ENCODE measurements at places on chromosomes 4 and X.

- no peak for DNase-seq
Observed at GRCh38 chrX:27679281-27679680, 89.1 kb downstream of the DCAF8L2 start.

DNA sequence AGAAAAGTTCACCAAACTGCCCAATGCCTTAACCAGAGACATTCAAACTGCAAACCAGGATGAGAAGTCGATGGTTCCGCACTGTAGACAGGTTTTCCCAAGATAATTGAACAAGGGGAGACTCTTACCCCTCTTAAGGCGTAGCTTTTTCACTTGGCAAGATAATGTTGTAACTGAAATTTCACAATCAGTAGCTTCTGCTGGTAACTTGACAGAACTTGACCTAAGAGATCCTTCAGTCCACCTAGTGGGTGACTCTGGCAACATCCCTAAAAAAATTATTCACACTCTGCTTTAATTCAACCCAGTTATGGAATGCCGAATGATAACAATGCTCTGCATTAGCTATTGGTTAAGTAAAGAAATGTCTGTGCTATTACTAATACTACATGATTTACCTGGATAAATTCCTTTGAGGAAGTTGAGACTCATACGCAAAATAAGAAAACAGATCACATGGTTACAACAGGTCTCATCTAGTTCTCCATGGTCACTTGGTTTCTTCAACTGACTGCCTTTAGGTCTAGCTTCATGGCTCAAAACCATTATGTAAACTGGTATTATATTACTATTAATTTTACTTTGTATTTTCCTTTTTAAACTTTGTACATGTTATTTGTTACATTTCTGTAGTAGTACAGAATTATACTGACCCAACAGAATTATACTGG lies 9.1 kb downstream of the ELF2 start:
- no peak for DNase-seq

- no peak for DNase-seq
Observed at GRCh38 chrX:5163663-5164062, 1065.0 kb downstream of the NLGN4X start.

- no peak for DNase-seq
Observed at GRCh38 chr4:120568731-120569130, 353.8 kb downstream of the PRDM5 start.

GRCh38 chrX:8955511-8955910 lies 78.4 kb downstream of the FAM9B start:
- DNase-seq = no peak

GRCh38 chr4:4852591-4853362 lies 6.7 kb upstream of the MSX1 start:
- no peak for DNase-seq
